ENCODE measurements at places on chromosomes 5 and 9. TPM values are rescaled to one million over a fixed set of nuclear protein-coding genes. Genes with fewer than 3 reads are reported as not detected.

The CXCL14 gene
- polyA plus RNA-seq: 199 TPM

The TMEM215 gene
- not detected for polyA plus RNA-seq

The SCGB3A1 gene
- polyA plus RNA-seq: 6.1 TPM

The RLN1 gene
- 0.21 TPM for polyA plus RNA-seq

The IFNA2 gene
- polyA plus RNA-seq: not detected

The SNCB gene
- not detected for polyA plus RNA-seq

The SLC25A2 gene
- 0.05 TPM for polyA plus RNA-seq

Data from esophagus (tissue), 2 donors.